ENCODE measurements at places on chromosomes 12 and 14.

DNA sequence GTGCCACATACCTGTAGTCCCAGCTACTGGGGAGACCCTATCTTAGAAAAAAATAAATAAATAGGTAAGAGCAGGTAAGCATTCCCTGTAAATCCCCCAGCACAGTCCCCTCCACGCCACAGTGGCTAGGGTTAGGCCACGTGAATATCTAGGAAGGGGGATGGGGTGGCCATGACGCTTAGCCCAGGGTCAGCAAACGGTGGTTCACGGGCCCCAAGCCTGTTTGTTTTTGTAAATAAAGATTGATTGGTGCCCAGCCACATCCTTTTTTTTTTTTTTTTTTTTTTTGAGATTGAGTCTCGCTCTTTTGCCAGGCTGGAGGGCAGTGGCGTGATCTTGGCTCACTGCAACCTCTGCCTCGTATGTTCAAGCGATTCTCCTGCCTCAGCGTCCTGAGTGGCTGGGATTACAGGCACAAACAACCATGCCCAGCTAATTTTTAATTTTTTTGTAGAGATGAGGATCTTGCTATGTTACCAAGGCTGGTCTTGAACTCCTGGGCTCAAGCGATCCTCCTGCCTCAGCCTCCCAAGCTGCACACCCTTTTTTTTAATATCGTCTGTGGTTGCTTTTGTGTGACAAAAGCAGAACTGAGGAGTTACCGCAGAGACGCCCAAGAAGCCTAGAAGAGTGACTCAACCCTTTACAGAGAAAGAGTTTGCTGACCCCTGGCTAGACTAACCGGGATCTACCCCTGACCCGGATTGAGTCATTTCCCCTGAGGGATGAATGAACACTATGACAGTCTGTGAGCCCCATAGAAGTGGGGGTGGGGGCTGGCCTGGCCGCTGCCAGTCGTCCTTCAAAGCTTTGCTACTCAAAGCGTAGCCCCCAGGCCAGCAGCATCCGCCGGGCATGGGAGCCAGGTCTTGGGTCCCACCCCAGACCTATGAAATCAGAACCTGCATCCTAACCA lies 113.7 kb upstream of the NCOR2 start:
- no peak for DNase-seq

- DNase-seq = no peak
Observed at GRCh38 chr12:63294327-63294632, 143.3 kb upstream of the AVPR1A start.

- no peak for DNase-seq
Observed at GRCh38 chr12:96571101-96571862, 81.9 kb downstream of the CFAP54 start.

DNA sequence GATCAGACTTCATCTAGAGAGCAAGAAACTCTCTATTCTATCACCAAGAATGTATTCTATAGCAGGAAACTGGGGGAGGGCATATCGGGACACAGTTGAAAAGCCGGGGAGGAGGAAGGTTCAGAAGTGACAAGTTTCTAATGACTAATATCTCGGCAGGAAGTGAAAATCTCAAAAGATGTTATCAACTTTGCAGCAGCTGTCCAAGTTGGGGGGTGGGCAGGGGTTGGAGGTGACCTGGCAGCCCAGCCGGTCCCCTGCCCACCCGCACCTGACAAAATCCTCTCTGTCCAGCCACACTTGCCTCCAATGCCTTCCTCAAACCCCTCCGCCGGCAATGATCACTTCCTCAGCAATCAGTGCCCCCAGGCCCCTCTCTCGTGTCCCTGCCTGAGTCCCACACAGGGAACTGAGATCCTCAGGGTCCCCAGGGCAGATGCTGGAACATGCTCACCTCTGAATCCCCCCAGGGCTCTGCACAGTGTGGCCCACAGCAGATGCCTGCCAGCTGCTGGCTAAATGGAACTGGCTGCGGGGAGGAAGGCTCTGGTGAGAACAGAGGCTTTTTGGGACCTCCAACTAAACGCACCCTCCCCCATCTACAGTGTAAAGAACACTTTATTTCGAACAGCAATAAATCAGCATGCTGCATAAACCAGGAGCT lies 43.9 kb downstream of the CCDC88C start:
- DNase-seq = no peak

GRCh38 chr14:103097994-103098957 lies 3.8 kb downstream of the EXOC3L4 start:
- no peak for DNase-seq

DNA sequence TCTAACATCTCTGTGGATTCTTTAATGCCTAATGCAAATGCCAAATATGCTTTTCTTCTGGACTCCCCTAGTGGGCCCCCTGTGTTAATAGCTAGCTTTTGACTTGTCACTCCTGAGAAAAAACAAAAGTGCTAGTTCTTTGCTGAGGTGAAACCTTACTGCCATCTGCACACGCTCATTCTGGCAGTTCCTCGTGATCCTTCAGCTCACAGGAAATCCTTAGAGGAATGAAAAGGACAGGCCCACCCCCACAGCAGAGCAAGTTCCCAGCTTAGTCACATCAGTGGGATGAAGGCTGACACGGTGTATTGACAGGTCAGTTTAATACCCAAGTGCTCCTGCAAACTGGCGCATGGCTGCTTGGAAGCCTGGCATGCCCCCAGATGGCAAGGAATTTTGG lies 165.1 kb upstream of the ATP2B1 start:
- no peak for DNase-seq

GRCh38 chr14:29282169-29282568 lies 515.6 kb downstream of the FOXG1 start:
- DNase-seq = no peak

DNA sequence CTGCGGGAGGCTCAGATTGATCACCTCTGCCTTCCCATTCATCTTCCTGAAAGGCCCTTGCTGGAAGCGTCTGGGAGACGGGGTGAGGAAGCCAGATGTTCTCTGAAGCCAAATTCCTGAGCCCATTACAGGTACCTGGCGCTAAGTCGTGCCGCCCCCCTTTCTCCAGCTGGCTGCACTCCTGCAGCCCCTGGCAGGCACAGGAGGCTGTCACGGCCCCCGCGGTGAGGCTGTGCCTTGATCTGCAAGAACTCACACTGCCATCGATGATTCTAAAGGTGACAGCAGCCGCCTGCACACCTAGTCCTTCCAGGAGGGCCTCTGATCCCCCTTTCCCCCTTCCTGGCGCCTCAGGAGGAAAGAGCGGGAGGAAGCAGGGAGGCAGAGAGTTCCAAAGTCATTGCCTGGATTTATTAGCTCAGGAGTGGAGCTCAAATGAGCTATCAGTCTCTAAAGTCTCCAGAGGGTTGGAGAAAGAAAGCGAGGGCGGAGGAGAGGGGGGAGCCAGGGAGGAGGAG lies 106.9 kb downstream of the RFLNA start:
- no peak for DNase-seq

- DNase-seq = no peak
Observed at GRCh38 chr12:48180857-48181495, 2.5 kb upstream of the CCDC184 start.

DNA sequence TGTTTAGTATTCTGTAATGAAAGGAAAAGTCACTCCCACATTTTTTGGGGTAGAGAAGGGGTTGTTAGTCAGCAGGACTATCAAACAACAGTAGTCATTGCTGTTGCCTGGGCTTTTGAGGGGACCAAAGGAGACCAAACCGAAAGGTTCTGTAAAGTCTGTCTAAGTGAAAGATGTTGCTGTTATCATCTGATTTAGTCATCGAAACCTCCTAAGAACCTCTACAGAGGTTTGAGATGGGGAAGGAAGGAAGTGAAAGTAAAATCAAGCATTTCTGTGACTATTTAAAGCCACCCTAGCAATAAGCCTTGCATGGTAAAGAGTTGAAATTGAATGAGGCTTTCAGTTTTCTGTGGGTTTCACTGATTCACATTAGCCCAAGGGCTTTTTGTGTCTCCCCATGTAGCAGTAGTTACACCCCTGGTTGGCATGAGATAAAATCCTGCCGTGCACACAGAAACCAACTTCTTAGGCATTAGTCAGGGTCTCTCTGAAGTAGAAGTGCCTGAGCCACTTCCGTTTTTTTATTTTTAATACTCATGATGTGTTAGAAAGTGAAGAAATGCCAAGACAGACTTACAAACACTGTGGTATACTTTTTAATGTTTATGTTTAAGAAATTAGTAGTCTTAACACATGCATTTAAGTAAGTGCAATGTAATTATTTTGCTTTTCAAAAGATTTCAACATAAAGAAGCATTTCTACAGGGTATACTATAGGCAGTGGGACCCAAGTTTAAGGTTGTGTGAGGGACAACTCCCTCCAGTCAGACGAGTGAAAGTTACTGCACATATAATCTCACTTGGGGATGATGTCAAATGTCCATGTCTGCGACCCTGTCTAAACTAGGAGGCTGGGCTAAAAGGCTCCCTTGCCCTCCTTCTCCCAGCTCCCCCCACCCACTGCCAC lies 50.4 kb downstream of the DYRK2 start:
- DNase-seq = no peak

- DNase-seq = no peak
Observed at GRCh38 chr14:32623300-32624093, 294.4 kb downstream of the AKAP6 start.

GRCh38 chr12:78088391-78088832 lies 257.7 kb downstream of the NAV3 start:
- DNase-seq = no peak

DNA sequence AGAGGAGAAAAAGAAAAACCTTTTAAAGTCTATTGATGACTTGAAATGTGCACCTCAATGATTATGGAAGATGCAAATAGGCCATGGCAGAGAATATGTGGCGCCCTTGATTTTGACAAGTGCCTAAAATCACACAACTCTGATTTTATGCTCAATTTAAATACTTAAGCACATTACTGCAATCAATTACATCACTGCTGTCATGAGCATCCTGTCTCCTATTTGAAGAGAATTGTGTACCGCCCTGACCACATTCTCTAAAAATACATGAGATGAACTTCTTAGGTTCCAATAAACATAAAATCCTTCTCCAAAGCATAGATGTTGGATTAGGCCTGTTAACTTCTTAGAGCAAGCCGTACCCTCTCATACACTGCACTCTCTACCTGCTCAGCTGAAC lies 1.6 kb downstream of the TXNDC16 start:
- DNase-seq = no peak

Measured in substantia nigra (tissue), 51 donors.